ENCODE measurements at places on chromosomes 7 and 10.

DNA sequence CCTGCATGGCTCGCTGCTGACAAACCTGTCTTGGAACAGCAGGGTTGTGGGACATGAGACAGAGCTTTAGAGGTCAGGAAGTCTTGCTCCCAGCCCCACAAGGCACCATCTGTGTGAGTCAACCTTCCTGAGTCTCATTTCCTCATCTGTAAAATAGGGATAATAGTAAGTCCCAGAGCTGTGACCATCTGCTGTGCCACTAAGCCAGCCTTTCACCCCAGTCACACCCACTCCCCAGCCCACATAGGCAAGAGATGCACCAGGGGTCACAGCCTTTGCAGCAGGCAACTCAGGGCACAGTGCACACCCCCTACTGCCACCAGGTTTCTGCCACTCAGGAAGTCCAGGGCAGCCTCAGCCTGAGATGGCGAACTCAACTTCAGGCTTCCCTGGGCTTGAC lies 29.4 kb upstream of the CDH23 start:
- DNase-seq = no peak

- peak; percentile 69 for DNase-seq
Measured at GRCh38 chr10:110500515-110500905, 2.8 kb downstream of the DUSP5 start.

DNA sequence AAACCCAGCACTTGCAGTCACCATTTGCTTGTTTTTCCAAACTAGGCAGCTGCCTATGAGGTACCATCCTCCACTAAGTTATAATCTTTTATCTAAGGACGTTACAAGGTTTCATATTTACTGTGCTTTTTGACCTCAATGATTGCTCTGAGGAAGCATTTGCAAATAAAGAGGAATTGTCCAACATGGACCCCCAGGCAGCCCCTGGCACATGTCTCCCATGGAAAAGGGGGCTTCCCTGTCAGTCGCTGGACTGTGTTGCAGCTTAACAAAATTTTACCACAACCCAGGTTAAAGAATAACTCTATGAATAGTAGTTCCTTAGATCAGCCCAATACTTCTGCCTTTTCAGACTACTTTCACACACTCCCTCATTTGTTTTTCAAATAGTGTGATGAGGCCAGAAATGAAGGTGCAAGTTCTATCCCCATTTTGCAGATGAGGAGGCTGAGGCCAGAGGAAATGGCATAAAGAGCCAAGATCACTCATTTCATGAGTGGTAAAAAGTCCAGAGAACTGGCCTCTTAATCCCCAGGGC lies 52.8 kb upstream of the ZPBP start:
- no peak for DNase-seq

DNA sequence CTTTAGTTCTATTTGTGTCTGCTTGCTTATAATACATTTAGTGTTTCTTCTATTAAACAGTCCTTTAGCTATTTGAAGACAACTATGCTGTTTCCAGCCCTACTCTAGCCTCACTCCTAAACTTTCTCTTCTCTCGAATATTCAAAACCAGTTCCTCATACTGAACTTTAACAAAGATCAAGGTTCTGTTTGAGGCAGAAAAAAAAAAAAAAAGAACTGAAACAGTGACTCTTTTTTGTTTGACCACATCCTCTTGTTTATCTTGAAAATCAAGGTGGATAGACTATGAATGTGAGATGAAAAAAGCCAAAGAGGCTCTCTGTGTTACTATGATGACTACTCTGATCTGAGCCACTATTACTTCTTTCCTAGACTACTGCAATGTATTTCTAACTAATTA lies 154.3 kb downstream of the ZNF365 start:
- DNase-seq = no peak

DNA sequence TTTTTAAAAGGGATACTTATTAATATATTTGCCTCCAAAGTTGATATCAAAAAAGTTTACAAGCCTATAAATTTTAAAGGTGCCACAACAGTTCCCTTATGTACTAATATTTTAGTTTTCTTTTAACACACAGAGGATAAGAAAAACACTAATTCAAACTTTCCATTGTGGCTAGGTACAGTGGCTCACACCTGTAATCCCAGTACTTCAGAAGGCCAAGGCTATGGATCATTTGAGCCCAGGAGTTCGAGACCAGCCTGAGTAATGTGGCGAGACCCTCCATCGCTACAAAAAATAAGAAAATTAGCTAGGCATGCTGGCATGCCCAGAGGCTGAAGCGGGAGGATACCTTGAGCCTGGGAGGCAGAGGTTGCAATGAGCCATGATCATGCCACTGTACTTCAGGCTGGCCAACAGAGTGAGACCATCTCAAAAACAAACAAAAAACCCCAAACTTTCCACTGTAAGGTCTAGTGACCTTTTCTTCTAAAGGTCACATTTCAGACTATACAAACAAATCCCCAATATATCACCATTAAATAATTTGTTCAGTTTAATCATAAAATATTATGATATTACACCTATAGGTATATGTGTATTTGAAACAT lies 107.5 kb downstream of the HBP1 start:
- DNase-seq = no peak

- DNase-seq = no peak
Measured at GRCh38 chr10:48598243-48598935, 6.5 kb downstream of the ARHGAP22 start.

DNA sequence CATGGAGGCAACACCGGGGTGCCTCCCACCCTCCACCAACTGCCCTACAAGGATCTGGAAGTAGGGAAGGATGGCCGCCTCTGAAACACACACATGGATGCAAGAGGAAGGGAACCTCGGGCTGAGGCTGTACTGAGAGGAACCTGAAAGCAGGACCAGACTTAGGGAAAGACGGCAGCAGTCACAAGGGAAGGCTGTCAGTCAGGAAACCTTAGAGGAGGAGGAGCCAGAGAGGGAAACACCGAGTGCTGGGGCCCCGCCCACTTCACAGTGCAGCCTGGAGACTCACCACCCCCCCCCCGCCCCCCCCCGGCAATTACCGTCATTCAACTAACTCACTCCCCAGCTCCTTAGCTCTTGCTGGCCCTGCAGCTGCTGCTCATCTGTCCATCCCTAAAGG lies 2.5 kb downstream of the CYREN start:
- no peak for DNase-seq

GRCh38 chr10:46232666-46233065 lies 54.1 kb upstream of the ANTXRL start:
- no peak for DNase-seq

DNA sequence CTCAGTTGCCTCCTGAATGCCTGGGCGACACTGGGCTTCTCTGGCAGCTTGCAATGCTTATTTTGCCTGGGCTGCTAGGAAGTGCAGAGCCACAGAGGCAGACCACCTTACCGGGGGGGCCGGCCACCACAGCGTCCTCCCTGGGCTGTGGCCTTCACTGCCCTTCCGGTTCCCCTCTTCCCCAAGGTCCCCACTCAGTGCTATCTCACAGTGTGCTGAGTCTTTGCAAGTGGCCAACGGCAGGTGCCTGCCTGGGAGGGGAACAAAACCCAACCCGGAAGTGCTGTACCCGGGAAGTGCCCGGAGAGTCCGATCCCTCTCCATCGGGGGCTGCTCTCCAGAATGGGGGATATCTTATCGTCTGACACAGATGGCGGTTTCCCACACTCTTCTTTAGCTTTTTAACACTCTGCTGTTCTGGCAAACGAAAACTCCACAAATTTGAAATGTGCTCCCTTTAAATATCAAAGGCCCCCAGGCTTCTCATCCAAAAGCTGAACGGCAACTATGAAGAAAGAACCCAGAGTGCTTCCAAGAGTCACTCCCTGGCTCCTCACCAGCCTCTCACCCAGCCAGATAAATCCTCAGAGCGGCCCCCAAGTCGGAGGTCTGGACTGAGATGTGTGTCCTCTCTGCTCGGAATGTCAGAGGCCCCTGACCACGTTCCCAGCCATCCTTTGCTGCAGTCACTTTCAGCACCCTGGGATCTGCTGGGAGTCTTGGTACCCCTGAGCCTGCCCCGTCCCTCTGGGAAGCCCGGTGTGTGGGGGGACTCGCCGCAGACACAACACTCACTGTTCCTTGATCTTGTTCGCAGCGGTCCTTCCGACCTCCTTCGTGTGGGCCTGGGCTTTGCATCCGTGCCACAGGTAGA lies 165.1 kb downstream of the SVIL start:
- DNase-seq = no peak

- peak; percentile 82 for DNase-seq
Measured at GRCh38 chr7:99407872-99408378, 472 bp downstream of the PDAP1 start.

- no peak for DNase-seq
Measured at GRCh38 chr7:36281945-36282717, 107.5 kb upstream of the ANLN start.

- DNase-seq = peak; percentile 47
Measured at GRCh38 chr7:69656890-69657289, 58.6 kb downstream of the AUTS2 start.

DNA sequence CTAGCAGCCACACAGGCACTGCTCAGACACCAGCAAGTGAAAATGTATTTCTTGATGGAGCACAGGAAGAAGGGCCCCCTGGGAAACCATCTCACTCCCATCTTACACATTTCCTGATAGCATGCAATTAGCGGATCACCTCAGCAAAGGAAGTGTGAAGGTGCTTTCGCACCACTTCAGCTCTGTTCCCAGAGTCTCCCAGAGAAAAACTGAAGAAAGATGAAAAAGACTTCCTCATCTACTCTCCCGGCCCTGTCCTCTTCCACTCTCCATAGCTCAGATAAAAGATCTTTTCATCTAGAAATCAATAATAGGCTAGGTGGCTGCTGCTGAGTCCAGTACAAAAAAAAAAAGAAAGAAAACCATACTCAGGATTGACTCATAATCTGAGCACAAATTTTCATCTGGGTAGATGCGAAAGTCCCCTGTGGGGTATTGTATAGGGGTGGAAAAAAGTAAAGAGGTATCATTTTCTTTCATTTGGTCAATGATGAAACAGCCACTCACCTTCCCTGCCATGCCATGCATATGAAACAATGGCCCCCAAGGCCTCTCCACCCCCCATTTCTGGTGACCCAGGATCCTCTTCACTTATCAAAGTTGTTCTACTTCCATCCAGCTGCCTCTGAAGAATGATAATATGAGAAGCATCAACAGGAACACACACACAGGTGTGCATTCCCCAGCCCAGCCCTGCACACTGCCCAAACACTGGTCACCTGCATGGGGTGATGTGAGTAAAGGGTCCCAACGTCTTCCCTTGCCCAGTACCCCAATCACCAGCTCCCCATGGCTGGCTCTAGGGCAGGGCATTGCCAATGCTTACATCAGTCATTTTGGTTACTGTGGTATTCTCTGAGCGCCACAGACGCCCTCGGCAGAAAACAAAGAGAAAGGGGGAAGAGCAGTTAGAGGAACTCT lies 48.8 kb upstream of the DGKI start:
- DNase-seq = no peak

- DNase-seq = peak; percentile 22
Measured at GRCh38 chr7:48628793-48629349, 295.5 kb upstream of the CDC14C start.

- no peak for DNase-seq
Measured at GRCh38 chr10:66929375-66929774, 3.5 kb downstream of the LRRTM3 start.

GRCh38 chr7:95642173-95642572 lies 45.9 kb upstream of the PDK4 start:
- DNase-seq = no peak

GRCh38 chr10:45001381-45002148 lies 842 bp downstream of the ZNF22 start:
- peak; percentile 83 for DNase-seq

DNA sequence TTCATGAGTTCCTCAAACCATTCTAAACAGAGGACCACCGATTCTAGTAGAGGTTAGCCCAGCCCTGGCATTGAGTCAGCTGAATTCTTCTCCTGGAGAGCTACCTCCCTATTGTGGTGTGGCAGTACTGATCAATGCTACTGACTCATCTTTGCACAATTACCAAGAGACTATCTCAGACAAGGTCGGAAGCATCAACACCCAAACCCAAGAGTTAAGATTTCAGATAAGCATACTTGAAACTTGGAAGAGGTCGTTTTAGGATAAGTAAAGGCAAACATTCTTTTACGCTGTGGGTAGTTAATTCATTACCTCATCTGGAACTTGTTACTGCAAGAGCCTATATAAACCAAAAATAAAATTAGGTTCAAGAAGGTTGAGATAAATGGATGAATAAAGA lies 154.6 kb upstream of the NRBF2 start:
- DNase-seq = peak; percentile 40

- DNase-seq = no peak
Measured at GRCh38 chr7:143910473-143911248, 8.7 kb upstream of the TCAF1 start.

DNA sequence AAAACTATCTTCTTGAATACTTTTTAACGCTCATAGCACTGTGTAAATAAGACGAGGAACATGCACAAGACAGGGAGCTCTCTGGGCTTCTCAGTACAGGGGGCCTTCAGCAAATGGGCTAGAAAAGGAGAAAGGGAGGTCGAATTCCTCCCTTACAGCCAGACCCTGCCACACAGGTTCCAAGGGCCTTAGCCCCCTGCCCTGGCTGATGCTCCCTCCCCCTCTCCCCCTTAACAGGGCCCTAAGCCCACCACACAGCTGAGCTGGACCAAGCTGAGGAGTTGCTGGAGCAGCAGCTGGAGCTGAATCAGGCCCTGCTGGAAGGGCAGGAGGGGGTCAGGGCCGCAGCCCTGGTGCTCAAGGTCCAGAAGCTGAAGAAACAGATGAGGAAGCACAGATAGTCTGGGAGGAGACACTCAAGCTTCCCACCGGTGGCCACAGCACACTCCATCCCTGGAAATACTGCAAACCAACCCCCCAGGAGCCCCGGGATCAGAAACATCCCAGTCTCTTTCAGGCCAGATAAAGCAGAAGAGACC lies 153.9 kb downstream of the SNX13 start:
- no peak for DNase-seq

DNA sequence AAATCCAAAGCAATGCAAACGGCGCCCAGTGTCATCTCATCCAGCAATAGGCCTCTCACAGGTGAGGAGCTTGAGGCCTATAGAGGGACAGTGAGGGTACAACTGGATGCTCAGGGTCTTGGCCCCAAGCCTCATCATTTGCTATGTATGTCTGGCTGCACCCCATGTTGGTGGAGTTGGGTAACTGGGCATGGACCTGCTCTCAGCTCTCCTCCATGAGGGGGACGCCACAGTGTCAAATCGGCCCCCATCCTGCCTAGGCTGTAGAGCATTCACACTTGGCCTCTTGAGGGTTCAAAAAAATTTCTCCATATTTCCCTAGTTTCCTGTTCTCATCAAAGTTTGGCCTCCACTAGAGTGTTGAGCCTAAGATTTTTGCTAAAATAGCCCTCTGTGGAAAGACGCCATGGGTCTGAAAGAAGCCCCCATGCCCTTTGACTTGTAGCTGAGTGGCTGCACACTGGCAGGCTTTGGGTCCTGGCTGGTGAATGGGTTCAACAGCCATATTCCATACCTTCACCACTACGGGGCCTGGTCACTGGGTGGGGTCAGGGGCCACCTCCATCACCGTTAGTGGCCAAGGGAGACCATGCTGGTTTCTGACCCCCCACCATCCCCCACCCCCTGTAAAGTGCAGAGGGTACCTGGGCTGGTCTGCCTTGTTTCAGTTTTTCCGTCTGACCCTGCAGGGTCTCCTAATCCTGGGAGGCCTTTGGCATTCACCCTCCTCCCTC lies 132.3 kb upstream of the TBX20 start:
- DNase-seq = no peak

- DNase-seq = peak; percentile 15
Measured at GRCh38 chr10:7405637-7406036, 5.2 kb downstream of the SFMBT2 start.
